ENCODE measurements at places on chromosomes 7 and 10.

DNA sequence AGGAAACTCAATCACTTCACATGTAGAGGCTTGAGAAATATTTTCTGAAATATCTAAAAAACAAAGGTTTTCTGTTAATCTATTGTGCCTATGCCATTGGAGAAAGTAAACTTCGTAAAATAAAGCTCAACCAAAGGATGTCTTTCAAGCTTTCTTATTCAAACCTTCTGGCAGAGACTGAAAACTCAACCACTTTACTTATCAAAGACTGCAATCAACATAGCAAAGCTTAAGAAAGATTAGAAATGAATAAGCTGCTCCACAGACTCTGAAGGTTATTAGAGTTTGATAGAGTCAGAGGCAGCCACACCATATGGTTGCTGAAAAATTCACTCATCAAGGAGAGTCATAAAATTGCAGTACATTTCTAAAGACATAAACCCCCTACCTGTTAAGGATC, 245.8 kb upstream of the MEOX2 start:
- DNase-seq: no peak

GRCh38 chr7:50837965-50838364, 55.3 kb upstream of the GRB10 start:
- DNase-seq: peak; percentile 84

DNA sequence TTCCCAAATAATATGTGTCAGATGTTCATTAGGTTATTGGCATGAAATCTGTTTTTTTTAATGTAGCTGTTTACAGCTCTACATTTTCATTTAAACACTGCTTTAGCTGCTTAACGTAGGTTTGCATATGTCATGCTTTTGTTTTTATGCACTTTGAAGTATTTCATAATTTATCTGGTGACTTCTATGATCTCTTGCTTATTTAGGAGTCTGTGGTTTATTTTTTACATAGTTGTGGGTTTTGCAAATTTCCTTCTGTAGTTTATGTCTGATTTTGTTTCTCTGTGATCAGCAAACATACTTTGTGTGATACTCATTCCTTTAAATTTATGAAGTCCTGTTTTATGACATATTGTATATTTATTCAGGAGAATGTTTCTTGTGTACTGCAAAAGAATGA, 606.5 kb upstream of the PFKP start:
- DNase-seq: no peak

DNA sequence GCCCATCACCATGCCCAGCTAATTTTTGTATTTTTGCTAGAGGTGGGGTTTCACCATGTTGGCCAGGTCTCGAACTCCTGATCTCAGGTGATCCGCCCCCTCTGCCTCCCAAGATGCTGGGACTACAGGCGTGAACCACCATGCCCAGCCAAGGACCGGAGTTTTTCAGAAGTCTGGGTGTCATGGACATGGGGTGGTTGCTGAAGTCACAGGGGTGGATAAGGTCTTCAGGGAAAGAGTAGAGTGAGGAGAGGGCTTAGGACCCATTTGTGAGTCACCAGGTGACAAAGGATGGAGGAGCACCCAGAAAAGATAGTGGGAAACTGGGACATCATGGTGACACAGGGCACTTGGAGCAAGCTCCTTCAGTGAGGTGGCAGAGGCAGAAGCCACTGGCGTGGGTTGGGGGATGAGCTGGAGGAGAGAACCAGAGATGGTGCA, 2.8 kb upstream of the GPRIN2 start:
- DNase-seq: no peak

- no peak for DNase-seq
Observed at GRCh38 chr7:112858838-112859237, 68.6 kb upstream of the TMEM168 start.

DNA sequence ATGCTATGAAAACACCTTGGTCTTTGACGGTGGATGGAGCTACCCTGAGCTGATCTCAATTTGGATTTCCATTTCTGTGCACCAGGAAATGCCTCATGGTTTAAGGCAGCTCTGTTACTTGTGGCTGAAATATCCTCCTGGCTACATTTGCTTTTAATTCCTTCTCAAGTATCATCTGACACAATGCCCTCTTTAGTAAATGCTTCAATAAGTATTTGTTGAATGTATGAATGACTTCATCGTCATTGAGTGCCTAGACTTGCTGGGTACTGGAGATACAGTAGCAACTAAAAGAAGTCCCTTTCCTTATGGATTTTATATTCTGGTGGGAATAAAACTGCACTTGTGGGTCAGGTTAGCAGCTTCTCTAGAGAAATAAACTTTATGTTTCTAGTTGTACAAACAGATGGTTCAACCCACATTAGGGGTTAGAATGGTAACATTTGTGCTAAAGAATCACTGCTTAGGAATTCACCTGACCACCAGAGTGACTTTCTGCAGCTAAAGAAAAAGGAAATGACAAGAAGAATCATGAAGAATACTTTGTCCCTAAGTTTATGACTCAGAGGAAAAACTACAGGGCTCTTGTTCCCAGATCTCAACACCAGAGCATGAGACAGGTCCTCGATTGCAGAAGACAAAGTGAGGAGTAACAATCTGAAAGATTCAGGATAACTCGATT, 21.8 kb upstream of the SMNDC1 start:
- no peak for DNase-seq

DNA sequence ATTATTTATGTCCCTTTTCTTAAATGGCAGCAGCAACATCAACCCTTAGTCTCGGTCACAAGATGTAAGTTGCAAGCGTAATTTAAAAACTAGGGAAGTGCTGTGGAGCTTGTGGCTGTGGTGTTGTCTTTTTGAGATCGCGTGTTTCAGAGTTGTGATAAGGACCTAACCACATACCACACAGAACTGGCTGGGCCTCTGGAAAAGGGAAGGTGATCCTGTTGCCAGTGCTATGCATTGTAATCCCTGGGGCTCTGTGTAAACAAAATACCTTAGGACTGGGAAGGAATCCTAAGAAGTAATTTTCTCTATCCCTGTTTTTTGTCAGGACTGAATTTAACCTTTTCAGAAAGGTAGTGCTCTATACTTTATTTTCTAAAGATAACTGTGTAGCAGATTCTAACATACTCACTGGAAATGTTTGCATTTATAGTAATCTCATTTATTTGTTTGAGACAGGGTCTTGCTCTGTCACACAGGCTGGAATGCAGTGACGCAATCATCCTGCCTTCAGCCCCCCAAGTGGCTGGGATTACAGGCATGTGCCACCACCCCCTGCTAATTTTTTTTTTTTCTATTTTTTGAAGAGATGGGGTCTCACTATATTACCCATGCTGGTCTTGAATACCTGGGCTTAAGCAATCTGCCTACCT, 60.4 kb downstream of the INPP5F start:
- DNase-seq: no peak

DNA sequence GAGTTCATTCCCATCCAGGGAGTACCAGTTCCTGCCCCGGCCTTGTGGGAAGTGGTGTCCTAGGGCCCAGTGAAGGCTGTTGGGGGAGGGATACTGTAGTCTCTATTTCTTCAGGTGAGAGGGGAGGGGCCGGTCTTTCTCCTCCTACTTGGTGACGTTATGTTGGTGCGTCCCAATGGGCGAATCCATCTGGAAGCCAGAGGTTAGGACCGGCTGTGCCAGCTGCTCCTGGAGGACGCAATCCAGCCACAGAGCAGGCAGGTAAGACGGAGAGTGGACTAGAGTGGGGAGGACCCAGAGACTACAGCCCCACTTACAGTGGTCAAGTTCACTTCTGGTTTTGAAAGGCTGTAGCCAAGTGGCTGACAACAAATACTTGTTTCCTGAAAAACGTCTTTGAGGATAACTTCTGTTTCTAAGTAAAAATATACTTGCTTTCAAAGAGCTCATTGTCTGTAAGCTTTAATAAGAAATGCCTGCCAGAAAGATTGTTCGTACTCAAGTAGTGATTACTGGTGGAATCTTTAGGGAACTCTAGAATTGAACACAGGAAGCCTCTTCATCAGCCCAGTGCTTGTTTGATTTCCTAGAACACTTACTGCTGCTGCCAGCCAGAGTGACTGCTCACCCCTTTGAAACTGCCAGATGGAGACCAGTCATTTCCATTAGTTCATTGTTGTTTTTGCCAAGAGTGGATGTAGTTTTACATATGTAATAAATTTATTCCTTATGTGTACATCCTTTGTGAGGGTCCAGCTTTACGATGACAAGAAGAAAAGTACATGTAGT, 25.4 kb downstream of the RBM33 start:
- no peak for DNase-seq

DNA sequence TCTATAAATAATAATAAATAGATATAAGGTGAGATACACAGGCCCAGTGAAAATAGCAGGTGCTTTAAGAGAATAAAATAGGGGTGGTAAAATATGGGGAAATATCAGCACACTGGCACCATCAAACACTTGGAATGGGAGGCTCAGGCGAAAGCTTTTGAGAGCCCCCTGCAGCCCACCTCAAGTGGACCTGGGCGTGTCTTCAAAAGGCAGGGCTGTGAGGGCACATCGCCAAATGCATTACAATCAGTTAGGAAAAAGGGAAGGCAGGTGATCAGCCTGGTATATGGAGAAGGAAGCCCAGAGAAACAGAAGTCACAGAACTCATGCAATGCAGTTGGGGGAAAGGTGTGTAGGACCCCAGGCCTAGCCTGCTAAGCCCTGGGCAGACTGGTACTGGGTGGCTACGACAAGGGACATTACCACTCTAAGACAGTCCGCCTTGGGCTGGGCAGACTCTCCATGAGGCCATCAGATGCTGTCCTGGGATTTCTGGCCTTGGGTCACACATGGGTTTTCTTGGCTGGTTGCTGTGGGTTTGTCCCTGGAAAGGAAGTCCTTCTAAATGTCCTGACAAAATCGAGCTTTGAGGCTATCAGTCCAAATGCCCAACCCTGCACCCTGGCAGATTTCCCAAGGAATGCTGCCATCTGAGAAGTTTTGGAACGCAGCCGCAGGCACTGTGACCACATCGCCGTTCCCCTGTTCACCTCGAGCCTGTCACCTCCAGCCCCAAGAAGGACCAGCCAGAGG, 330.6 kb downstream of the GRID1 start:
- DNase-seq: no peak

DNA sequence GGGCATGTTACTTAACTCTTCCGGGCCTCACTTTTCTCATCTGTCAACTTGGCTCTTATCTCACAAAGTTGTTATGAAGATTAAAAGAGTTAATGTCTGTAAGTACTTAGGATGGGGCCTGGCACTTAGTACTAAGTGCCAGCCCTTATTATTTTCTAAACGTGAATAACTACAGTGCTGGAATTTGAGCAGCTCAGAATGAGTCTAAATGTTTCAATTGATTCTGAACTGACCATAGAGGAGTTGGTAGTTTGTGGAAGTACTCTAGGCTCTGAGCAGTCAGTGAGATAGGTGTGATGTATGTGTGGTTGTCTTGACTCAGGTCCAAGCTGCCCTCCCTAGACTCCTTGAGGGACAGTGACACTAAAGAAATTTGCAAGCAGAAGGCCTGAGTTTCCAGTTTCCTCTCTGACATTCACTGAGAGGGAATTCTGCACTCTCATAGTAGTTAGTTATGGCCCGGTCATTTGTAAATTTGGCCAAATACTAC, 18.5 kb upstream of the JAZF1 start:
- no peak for DNase-seq

GRCh38 chr7:130641497-130641896, 27.1 kb downstream of the COPG2 start:
- no peak for DNase-seq

DNA sequence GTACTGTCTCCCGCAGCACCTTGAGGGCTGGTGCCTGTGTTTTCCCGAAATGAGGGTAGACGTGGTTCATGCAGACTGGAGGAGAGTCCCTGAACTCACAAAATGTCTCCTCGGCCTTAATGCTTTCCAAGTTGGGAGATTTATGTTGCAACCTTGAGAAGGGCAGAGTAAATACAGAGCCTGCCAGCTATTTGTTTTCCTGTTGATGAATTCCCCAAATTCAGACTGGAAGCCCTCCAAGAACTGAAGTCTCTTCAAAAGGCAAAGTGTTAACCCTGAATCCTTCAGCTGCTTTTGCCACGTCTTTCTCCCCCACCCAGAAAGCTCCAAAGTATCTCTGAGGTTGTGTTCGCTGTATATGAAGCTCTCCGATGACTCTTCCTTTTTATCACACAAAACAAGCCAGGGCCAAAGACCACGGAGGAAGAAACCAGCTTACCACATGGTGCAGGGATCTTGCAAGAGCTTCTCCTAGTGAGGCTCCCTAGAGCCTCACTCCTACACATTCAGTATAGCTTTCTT, 254.7 kb upstream of the NFE2L3 start:
- DNase-seq: no peak

- no peak for DNase-seq
Observed at GRCh38 chr10:119535837-119536507, 6.5 kb downstream of the RGS10 start.

- no peak for DNase-seq
Observed at GRCh38 chr10:4981722-4982471, 18.7 kb downstream of the AKR1C1 start.

GRCh38 chr7:40015790-40016296, 65.8 kb downstream of the CDK13 start:
- no peak for DNase-seq

GRCh38 chr10:59757966-59758365, 4.7 kb upstream of the MRLN start:
- DNase-seq: no peak

DNA sequence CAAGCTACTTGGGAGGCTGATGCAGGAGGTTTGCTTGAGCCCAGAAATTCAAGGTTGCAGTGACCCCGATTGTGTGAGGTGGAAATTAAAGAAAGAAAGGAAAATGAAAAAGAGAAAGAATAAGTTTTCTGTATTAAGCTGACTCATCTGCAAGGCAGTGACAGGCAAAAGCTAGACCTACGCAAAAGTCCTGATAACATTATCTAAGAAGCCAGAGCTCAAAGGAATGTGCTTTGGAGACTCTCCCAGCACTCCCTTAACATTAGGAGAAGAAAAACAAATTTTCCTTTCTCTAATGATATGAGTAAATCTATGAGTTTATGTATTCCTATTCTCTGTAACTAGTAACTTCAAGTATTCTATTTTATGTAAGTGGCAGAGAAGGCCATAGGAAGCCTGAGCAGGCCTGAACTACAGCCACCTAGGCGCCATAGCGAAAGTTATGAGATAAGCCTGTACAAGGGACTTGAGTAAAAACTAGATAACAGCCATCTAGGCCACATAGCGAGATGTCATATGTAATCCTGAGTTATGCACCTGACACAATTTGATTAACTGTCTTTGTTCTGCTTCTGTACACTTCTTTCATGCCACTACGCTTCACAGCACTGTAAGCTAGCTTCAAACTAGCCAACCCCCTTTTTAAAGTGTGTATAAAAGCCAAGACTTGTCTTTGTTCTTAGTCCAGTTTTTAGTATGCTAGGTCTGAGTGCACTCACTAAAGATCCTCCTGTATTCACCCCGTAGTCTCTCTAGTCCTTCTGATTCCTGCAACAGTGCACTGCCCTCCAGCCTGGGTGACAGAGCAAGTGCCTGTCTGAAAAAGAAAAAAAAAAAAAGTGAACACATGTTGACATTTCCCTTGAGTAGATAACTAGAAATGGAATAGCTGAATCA, 9.4 kb upstream of the ZWINT start:
- no peak for DNase-seq

- no peak for DNase-seq
Observed at GRCh38 chr10:4372601-4373000, 453.4 kb upstream of the AKR1E2 start.

- DNase-seq: no peak
Observed at GRCh38 chr10:76160446-76161300, 729.2 kb downstream of the LRMDA start.

GRCh38 chr7:146126767-146127509, 10.3 kb downstream of the CNTNAP2 start:
- DNase-seq: no peak
